ENCODE measurements at places on chromosomes 1 and 21. TPM values are rescaled to one million over a fixed set of nuclear protein-coding genes. Genes with fewer than 3 reads are reported as not detected.

Gene TSPAN2
- 6.3 TPM for polyA plus RNA-seq

Gene MFAP2
- polyA plus RNA-seq: 11.6 TPM

Gene LCE1E
- polyA plus RNA-seq: not detected

Gene RWDD3
- polyA plus RNA-seq: 8.2 TPM

Gene HLCS
- 7.8 TPM for polyA plus RNA-seq

Gene CRNN
- 0.31 TPM for polyA plus RNA-seq

Gene BEND5
- 9.3 TPM for polyA plus RNA-seq

Gene SSX2IP
- 3.0 TPM for polyA plus RNA-seq

Gene UBL4B
- not detected for polyA plus RNA-seq

Gene AADACL3
- polyA plus RNA-seq: not detected

Gene LCE3E
- not detected for polyA plus RNA-seq

Gene KCTD3
- polyA plus RNA-seq: 11.6 TPM

Gene KIF17
- polyA plus RNA-seq: 5.5 TPM

Gene ATP1A4
- 0.09 TPM for polyA plus RNA-seq

Gene TRIM46
- 0.31 TPM for polyA plus RNA-seq

Gene IARS2
- 20.5 TPM for polyA plus RNA-seq

Gene ATF3
- polyA plus RNA-seq: 26.5 TPM

Gene EXO5
- 5.3 TPM for polyA plus RNA-seq

Gene SELL
- 143 TPM for polyA plus RNA-seq

Gene FAM72B
- 0.39 TPM for polyA plus RNA-seq

Gene CHRM3
- polyA plus RNA-seq: 2.0 TPM

All from lung (tissue), 17 donors.